ENCODE measurements at places on chromosomes 3 and 15.
A peak's percentile ranks its signal among the peaks of the same experiment; 100 is the strongest.

DNA sequence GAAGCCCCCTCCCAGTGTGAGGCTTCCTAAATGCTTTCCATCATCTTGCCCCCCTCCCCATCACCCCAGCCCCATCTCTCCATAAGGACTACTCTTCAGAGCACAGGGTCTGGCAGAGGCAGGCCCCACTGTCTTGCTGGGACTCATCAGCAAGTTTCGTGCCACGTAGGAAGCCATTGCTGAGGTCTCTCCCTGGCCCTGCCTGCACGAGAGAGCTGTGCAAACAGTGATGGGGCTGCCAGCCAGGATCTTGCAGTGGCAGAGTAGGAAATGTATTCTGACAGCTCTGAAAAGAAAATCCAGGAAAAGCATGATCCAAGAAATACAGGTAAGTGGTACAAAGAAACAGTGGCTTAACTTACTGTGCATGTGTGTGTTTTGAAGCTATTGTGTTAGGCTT lies 22.6 kb downstream of the ISL2 start:
- DNase-seq: no peak

DNA sequence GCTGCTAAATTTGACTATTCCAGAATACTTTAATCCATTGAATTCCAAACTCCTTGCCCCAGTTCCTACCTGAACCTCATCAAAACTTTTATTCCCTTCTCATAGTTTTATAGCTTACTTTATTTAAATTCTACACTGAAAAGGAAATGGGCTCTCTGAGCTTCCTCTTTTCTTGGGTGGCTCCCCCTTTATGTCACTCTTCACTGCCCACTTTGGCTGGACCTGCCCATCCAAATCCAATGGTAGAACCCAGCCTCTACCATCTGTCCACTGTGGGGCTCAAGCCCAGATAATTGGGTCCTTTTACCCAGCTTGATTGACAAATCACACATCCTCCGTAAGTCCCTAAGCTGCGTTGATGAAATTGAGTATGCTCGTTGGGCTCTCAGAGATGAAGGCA lies 216.5 kb downstream of the BBX start:
- no peak for DNase-seq

- no peak for DNase-seq
Measured at GRCh38 chr15:94077938-94078337, 153.4 kb upstream of the MCTP2 start.

DNA sequence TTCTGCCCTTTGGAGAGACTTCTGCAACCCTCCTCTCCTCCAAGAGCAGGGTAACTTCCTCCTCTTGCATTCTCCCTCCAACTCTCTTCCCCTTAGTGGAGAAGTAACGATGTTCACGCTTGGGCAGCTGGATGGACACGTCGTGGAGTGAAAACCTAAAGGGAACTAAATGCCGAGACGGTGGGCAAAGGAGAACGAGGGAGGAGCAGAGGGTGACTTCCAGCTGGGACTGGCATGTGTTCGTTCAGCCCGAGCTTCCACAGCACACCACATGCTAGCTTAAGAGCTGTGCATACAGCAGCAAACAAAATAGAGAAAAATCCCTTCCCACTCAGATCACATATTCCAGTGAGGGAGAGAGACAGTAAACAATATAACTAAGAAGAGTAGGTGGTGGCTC lies 179.8 kb downstream of the SLCO3A1 start:
- no peak for DNase-seq

- no peak for DNase-seq
Measured at GRCh38 chr3:45209526-45209925, 16.6 kb downstream of the TMEM158 start.

DNA sequence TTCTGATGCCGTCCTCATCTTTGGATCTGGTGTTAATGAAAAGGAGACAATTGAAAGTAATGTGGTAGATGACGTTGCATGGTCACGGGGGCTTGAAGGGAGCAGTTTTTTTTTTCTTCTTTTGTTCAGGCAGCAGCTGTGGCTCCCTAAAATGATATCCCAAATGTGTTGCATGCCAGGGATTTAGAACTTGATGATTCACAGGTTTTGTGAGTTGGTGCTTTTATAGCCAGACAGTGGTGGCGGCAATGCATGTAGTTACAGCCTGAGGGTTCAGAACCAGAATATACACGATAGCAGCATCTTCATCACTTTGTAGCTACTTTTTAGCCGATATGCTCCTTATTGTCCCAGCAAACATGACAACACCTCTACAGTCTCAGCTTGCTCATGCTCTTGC lies 133.4 kb downstream of the CHST2 start:
- no peak for DNase-seq

DNA sequence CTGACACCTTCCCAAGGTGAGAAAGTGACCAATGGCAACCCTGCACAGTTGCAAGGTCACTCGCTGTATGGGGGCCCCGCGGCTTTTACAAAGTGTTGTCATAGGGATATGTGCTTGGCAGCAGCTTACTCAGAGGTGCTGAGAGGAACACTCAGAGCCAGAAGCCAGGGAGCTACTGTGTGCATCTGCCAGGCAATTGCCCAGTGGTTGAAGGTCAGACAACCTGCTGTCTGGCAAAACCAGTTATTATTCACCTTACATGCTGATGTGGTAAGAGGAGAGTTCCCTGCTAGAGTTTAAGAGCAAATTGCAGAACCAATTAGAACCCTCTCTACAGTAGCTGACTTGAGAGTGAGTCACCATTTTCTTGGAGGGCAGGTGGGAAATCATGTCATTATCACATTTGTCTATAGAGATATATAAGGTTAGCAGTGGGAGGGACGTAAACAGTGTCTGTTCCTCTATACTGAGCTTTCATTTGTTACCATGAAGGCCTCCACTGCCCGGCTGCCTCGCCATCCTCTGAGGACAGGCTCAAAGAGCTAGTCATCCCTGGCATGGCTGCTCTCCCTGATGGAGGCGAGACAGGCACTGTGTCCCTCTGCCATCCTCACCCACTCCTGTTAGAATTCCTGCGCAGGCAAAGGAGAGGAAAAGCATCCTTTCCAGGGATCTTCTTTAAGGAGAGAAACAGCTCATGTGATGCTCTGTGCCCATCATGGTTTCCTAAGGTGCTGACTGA lies 274.4 kb downstream of the PLCL2 start:
- peak; percentile 12 for DNase-seq

- DNase-seq: no peak
Measured at GRCh38 chr3:78140274-78140673, 1100.4 kb downstream of the ROBO2 start.
